ENCODE measurements at places on chromosomes 5 and 9. TPM values are rescaled to one million over a fixed set of nuclear protein-coding genes. Genes with fewer than 3 reads are reported as not detected.

GRCh38 chr9:127353882-127354281 lies 43.1 kb upstream of the SLC2A8 start:
- DNase-seq: no peak
- H3K4me1 ChIP-seq: no peaks in the 10 kb centered on the region
- peaks cover 9% of the 10 kb centered on the region for H3K27me3 ChIP-seq
- no peak overlapping the region for H3K4me3 ChIP-seq
- H3K27ac ChIP-seq: no peak overlapping the region
- H3K36me3 ChIP-seq: no peaks in the 10 kb centered on the region

FRMPD1 gene
- not detected for total RNA-seq

SLCO4C1 gene
- 0.38 TPM for total RNA-seq

- no peaks in the 10 kb centered on the region for H3K36me3 ChIP-seq
- no peak for DNase-seq
- no peak overlapping the region for H3K4me3 ChIP-seq
- no peak overlapping the region for H3K27ac ChIP-seq
- peaks cover 6% of the 10 kb centered on the region for H3K27me3 ChIP-seq
Observed at GRCh38 chr9:27165670-27166069, 56.6 kb downstream of the TEK start.

ARSI gene
- not detected for total RNA-seq

DNA sequence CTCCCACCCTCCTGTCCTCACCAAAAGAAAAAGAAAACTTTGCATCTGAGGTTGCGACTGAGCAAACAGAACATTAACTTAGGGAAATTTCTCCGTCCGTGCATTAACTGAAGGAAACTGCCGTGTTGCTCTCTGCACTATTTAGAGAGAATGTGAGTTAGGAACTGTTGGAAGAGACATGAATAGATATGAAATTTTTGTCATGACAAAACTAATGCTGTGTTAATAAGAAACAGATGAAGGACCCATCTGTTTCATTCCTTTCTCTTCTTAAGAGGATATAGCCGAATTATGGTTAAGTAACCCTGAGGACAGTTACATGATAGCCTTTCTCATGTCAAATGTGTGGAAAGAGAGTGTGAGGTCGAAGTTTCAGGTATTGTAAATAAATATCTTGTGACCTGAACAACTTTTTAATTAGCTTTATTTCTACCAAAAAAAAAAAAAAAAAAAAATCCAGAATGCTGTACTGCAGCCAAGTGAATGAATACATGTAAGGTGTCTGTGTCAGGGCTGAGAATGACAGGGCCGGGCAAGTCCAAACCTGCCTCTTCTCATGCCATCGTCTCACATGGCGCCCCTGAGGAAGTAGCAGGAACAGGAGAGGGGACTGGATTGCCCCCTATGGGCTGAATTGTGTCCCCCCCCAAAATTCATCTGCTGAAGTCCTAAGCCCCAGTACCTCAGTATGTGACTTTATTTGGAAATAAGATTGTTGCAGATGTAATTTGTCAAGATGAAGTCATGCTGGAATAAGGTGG lies 35.6 kb upstream of the ANKRD33B start:
- DNase-seq: no peak
- H3K27me3 ChIP-seq: peaks cover 6% of the 10 kb centered on the region
- H3K36me3 ChIP-seq: no peaks in the 10 kb centered on the region
- H3K4me3 ChIP-seq: no peak overlapping the region

TSLP gene
- 0.34 TPM for total RNA-seq

- H3K36me3 ChIP-seq: peaks cover 1% of the 10 kb centered on the region
- no peak overlapping the region for H3K4me3 ChIP-seq
- peaks cover 12% of the 10 kb centered on the region for H3K27me3 ChIP-seq
- H3K4me1 ChIP-seq: no peaks in the 10 kb centered on the region
- H3K27ac ChIP-seq: no peak overlapping the region
- no peak for DNase-seq
Observed at GRCh38 chr9:101376111-101376848, 8.5 kb downstream of the BAAT start.

LCN1 gene
- total RNA-seq: not detected

DNA sequence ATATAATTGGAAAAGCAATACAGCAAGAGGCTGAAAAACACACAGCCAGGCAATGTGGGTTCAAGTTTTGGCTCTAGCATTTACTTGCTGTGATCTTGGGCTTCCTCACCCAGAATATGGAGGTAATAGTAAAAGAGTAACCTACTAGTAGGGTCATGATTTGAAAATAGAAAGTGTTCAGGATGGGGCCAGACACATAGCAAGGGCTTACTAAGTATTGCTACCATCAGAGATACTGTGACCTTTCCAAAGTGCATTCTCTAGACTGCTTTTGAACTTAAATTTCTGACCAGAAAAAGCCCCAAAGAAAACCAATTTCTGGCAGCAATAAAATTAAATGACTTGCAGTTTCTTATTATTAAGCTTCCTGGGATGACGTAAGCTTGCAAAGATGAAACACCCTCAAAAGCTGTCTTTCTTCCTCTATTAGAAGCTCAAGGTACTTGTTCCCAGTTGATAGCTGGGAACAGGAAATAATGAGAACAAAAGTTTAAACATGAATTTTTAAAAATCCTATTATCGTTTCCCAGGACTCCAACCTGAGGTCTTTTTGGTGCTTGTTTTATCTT lies 20.3 kb downstream of the SLC45A2 start:
- no peaks in the 10 kb centered on the region for H3K36me3 ChIP-seq
- H3K27me3 ChIP-seq: peaks cover 5% of the 10 kb centered on the region
- H3K27ac ChIP-seq: no peak overlapping the region
- DNase-seq: no peak

DNA sequence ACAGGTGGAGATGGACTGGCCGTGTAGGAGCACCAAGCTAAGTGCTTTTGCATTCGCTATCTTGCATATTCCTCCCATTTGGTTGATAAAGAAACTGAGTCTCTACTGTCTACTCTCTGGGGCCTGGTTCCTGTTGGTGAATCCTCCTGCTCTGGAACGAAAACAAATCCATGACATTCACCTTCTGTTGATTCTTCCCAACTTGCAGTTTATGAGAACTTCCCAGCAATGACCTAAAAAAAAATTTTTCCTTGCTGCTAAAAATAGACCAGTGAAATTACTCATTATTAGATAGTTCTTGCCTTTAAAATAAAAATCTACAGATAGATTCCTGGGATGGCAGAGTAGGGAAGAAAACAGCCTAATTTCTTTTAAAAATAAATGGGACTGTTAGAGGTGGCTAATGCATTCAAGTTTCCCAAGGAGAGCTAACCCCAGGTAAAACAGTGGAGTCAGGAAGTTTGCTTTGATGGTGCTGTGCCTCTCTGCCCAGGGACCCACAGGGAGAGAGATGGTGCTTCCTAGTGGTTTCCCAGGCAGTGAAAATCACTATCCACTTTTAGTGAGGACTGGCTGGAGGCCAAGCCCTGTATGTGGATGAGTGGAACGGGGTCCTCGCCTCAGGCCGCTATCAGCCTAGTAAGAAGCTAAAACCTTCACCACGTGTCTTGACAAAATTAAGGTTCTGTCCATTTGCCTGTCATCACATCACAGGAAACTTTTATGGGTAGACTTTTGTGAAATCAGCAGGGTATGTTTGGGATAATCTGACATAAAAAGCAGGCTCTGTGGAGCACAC lies 68.4 kb upstream of the NR3C1 start:
- H3K36me3 ChIP-seq: no peaks in the 10 kb centered on the region
- H3K27ac ChIP-seq: no peak overlapping the region
- no peak overlapping the region for H3K4me3 ChIP-seq

DNA sequence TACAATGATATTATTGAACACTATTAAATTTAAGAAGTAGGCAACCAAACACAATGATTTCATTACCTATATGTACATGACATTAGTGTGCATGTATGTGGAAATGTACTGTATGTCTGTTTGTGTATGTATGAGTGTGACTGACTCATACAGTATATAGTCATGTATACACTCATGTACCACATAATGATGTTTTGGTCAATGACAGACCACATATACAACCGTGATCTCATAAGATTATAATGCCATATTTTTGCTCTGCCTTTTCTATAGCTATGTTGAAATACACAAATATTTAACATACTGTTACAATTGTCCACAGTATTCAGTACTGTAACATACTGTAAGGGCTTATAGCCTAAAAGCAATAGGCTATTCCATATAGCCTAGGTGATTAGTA lies 19.7 kb downstream of the SVEP1 start:
- H3K4me1 ChIP-seq: no peaks in the 10 kb centered on the region
- H3K27ac ChIP-seq: no peak overlapping the region
- no peak overlapping the region for H3K4me3 ChIP-seq
- DNase-seq: no peak

DNA sequence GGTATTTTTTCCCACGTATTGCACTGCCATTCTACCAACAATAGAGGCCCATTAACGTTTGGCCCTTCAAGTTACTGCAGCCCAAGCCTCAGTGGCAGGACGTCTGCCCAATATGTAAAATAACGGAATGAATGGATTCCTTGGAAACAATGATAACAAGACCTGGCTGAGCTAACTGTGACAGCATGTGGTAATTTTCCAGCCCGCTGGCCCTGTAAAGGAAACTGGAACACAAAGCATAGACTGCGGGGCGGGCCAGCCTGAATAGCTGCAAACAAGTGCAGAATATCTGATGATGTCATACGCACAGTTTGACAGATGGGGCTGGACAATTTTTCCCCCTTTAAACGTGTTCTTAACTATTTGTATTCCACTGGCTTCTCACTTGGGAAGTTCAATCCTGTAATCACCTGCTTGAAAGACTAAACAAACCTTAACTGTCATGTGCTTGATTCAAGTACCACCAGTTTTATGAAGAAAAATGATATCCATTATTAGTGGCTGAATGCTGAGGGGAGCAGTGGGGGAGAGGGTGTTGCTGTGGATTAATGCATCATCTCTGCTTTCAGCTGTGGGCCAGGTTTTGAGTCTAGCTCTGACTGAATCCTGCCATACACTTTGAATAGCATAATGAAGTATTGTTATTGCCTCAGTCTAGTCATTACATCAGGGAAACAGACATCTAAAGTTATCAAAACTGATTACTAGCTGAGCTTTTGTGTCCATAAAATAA lies 323.9 kb downstream of the TMEM161B start:
- no peaks in the 10 kb centered on the region for H3K4me1 ChIP-seq
- peaks cover 2% of the 10 kb centered on the region for H3K27me3 ChIP-seq
- H3K4me3 ChIP-seq: no peak overlapping the region
- H3K27ac ChIP-seq: no peak overlapping the region
- no peaks in the 10 kb centered on the region for H3K36me3 ChIP-seq
- DNase-seq: no peak

CTSV gene
- total RNA-seq: 1.4 TPM

PCDHGA8 gene
- total RNA-seq: not detected

IL4 gene
- total RNA-seq: 6.4 TPM

GRCh38 chr5:26486631-26487030 lies 551.8 kb downstream of the CDH9 start:
- H3K27me3 ChIP-seq: no peaks in the 10 kb centered on the region
- H3K4me3 ChIP-seq: no peak overlapping the region
- no peak for DNase-seq
- H3K4me1 ChIP-seq: no peaks in the 10 kb centered on the region

DNA sequence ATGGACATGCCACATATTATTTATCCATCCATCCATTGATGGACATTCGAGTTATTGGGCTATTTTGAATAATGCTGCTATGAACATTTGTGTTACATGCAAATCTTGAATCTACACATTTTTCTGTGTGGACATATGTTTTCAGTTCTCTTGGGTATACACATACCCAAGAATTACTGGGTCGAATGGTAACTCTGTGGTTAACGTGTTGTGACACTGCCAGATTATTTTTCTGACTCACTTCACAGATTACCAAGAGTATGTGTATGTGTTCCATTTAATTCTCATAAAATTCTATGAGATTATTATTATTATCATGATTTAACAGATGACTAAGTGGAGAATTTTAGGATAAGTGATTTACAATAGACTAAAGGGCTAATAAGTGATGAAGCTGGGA lies 26.7 kb downstream of the CYFIP2 start:
- H3K27ac ChIP-seq: peak overlapping the region; percentile 26
- no peak overlapping the region for H3K4me3 ChIP-seq
- H3K27me3 ChIP-seq: no peaks in the 10 kb centered on the region
- H3K36me3 ChIP-seq: peaks cover 69% of the 10 kb centered on the region
- peaks cover 65% of the 10 kb centered on the region for H3K4me1 ChIP-seq

DNA sequence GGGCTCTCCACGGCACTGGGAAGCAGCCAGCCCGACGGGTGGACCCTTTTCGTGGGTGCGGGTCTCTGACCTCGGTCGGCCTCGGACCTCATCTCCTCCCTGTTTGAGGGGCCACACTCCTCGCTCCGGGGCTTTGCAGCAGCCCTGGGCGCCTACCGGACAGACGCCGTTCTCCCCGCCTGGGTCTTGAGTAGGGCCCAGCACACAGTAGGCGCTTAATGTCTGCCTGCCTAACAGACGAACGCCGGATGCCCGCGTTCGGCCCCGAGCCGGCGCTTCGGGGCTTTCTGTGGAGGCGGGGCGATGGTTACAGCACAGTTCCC lies 842 bp upstream of the GTF3C5 start:
- peak overlapping the region; percentile 90 for H3K27ac ChIP-seq
- H3K27me3 ChIP-seq: no peaks in the 10 kb centered on the region
- H3K36me3 ChIP-seq: peaks cover 6% of the 10 kb centered on the region
- peaks cover 42% of the 10 kb centered on the region for H3K4me1 ChIP-seq
- DNase-seq: no peak

DNA sequence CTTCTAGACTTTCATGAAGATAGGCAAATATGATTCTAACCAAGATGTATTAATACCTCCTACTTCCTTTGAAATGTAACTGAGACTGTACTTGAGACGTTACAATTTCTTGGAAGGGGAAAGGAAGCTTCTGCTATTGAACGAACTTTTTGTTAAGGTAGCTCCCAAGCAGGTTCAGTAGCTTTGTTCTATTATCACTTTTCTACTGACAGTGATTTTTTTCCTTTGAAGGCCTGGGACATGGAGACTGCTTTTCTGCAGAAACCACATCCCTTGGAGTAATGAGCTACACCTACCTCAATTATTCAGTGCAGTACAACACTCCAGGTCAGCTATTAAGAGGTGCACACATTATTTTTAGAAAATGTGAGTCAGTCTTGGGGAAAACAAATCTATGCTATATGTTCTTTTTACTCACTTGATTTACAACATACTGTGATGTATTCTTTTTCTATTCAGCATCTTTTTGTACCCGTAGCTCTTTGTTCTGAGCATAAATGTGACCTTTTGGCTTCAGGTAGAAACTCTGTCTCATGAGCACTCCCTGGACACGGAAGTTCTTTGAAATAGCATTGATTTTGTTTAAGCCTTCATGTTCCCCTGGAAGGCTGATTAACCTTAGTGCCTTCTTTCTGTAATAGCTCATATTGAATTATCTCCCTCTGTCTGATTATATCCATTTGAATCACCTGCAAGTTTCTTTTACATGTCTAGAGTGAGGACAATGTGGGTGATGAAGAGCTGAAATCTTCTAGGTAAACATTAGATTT lies 56.5 kb upstream of the CDKN2B start:
- H3K4me3 ChIP-seq: no peak overlapping the region
- H3K36me3 ChIP-seq: no peaks in the 10 kb centered on the region
- DNase-seq: no peak
- no peak overlapping the region for H3K27ac ChIP-seq
- peaks cover 19% of the 10 kb centered on the region for H3K4me1 ChIP-seq

DNA sequence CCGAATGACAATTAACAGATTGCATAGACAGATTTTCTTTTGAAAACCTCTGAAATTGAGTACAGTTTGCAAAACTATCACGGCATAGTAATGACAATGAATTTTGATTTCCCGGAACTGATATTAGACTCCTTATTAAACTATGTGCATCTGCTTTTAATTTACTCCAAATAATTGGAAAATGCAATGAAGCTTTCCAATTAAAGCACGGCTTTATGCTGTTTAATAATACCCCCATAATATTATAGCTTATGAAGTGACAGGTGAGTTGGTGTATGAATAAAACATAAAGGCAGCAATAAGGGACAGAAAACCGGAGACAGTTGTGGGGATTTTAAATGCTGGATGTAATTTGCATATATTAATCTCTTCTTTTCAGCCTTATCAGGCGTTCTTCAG lies 110.6 kb downstream of the MVB12B start:
- no peak overlapping the region for H3K27ac ChIP-seq
- DNase-seq: no peak
- no peaks in the 10 kb centered on the region for H3K27me3 ChIP-seq
- H3K36me3 ChIP-seq: no peaks in the 10 kb centered on the region
- no peak overlapping the region for H3K4me3 ChIP-seq

All from activated CD4-positive, alpha-beta memory T cell treated with anti-CD3 and anti-CD28 coated beads for 36 hours (primary cell).